ENCODE measurements at places on chromosomes 4 and X.
A peak's percentile ranks its signal among the peaks of the same experiment; 100 is the strongest.

DNA sequence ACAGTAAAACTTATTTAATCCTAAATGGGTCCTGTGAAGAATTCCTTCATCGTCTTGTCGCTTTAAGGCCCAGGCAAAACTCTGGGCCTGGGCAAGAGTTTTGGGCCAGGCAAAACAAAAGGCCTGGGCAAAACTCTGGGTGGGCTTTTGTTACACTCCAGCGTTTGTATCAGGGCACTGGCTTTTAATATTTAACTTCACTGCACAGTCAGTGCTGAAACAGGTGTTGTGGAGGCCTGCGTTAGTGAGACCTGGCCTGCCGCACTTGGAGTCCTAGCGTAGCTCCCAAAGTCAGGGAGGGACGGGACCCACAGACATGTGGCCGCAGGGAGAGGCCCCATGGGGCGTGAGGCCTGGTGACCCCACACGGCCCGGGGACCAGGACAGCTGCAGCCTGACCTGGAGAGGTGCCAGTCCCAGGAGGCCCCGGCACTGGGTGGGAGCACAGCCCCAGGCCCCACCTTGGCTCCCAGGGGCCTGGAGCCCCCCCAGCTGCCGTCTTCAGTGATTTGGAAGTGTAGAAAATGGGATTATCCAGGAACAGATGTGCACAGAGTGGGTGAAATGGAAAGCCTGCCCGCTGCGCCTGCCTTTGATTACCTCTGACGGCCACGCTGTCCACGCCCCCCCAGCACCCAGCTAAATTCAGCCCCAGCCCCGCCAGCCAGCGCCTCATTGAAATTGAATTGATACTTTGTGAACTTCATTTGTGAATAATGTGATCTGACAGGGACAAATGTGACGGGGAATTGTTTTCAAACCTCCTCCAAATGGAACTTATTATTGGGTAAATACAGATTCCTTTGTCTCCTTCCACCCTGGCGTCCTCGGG lies 132.9 kb upstream of the NKX1-1 start:
- DNase-seq, result peak; percentile 86

DNA sequence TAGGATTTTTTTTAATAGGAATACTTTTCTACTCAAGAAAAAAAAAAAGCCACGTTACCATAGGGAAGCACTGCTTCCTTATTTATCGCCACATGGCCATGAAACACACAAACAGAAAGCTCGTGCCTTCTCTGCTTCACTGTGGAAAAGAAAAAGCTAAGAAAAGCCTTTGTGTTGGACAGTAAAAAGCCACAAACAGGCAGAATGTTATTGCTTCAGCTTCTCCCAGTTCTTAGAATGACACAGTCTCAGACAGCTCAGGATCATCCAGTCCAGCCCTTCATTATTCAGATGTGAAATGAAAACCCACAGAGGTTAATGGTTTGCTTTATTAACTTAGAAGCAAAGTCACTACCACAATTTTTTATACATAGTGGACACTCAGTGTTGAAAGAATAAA lies 181.6 kb upstream of the NOCT start:
- no peak for DNase-seq

GRCh38 chr4:48665555-48666186 lies 114.4 kb downstream of the FRYL start:
- no peak for DNase-seq

DNA sequence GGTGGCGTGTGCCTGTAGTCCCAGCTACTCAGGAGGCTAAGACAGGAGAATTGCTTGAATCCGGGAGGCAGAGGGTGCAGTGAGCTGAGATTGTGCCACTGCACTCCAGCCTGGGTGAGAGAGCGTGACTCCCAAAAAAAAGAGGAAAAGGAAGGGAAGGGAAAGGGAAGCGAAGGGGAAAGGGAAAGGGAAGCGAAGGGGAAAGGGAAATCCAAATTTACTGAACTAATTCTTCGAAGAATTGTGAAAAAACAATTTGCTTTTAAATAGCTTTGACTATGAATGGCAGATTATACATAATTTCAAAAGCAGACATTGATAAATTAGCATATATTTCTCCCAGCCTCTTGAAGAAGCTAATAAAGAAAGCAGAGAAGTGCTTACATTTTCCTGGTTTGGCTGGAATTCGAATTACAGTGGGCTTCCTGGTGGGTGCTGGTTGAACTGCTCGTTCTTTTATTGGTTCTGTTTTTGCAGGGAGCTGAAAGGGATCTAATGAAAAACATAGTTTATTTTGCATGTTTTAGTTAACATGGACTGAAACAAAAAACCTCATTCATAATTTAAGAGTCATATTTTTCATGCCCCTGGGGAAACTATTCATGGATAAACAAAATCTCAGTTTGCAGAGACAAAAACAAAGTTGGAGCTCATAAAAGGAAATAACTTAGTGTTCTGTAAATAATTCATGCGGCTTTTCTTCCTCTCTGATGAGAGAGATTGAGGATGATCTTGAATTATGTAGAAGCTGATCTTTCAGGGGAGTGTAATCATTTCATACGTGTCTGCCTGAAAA lies 66.0 kb downstream of the RPS3A start:
- no peak for DNase-seq

GRCh38 chr4:31290836-31291235 lies 570.7 kb downstream of the PCDH7 start:
- no peak for DNase-seq

GRCh38 chr4:170087163-170087700 lies 2.5 kb downstream of the AADAT start:
- no peak for DNase-seq

GRCh38 chrX:109826954-109827708 lies 94.1 kb upstream of the ACSL4 start:
- DNase-seq, result no peak

DNA sequence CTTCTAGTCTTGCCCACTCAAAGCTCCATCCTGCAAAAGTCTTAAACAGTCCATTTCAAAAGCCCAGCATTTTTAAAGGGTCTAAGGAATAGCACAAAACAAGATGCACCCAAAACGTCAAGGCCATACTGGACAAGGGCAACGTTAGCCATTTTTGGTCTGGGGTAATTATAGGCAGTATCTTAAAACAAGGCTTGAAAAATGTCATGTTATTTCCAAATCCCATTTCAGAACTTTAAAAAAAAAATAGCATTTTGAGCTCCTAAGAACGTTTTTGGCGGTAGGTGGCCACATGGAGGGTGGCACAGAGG lies 584 bp upstream of the TMEM165 start:
- no peak for DNase-seq

- DNase-seq, result no peak
Measured at GRCh38 chr4:3157366-3157765, 82.9 kb downstream of the HTT start.

GRCh38 chr4:129218897-129219296 lies 122.9 kb downstream of the C4orf33 start:
- DNase-seq, result peak; percentile 8

DNA sequence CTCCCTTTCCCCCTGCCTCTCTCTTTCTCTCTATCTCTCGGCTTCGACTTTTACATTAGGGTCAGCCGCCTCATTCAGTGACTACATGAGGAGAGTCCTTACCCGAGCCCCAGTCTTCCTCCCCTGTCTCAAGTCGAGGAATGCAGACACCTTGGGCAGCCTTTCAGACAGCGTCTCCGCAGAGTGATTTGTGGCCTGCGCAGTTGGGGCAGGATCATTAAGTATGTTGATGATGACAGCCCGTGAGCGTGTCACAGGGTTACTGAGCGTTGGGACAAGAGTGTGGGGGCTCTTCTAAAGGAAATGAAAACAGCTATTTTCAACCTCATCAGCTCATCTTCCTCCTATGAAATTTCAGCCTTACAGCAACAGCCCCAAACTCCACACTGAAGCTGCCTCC lies 312.1 kb upstream of the GATB start:
- DNase-seq, result no peak

All from NCI-H82 (cell line).